Activated T-helper 9 cell treated with anti-CD3 and anti-CD28 coated beads, Interleukin-2, amount 50 U/mL, for 16 hours (primary cell): ENCODE measurements at places on chromosomes 12 and 14.

DNA sequence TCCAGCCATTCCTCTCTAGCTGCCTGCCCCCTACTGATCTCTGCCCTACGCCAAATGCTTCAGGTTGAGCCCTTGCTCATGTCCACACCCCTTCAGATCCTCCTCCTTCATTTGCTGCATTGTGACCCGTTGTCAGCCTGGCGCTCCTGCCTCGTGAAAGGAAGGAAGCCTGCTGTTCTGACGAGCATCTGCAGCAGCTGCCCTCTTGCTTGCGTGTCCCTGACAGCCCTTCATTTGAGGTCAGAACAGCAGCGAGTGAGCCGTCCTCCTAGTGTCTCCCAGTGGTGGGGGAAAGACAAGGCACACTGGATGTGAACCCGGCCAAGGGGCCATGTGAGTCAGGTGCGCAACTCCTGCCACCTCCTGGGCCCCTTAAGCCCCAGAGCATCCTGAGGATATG is 3.0 kb upstream of the PIANP start:
- no peak for DNase-seq

DNA sequence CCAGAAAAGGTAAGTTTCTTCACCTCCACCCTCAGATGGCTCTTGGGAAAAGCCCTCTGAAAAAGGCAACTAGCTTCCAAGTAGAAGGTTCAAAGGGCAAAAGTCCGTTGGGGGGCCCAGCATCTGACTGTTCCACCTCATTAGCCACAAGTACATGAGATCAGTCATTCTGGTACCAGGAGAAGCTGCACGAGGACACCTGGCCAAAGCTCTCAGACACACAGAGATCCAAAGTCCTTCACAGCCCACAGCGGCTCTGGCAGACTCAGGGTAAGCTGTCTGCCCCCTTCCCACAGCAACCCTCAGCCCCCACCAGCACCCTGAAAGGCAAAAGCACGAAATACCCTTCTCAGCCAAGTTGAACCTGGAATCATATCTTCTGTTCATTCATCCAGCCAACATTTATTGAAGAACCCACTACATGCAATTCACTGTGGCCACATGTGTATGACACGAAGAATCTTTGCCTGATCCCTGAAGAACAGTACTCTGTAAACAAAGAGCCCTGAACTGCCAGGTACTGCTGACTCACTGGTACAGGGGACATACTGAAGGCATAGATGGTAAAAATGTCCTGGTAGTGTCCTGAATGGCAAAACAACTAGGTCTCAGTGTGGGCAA is 19.0 kb downstream of the SLC7A7 start:
- DNase-seq, result no peak

GRCh38 chr12:6382982-6383381 is 980 bp upstream of the LTBR start:
- DNase-seq, result no peak

DNA sequence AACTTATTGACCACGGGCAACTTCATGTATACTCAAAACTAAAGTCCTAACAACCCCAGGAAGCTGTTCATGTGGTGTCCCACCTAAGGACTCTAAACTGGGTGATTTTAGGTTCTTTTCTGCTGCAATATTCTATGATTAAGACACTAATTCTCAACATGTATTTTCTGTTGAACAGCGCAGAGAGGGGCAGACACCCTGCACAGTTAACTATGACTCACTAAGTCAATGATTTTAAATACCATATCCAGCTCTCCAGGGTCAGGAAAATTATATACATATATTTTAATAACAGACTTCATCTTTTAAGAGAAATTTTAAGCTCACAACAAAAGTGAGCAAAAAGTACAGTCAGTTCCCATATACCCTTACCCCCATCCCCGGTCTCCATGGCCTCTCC is 85.0 kb downstream of the FOXN3 start:
- DNase-seq, result no peak

DNA sequence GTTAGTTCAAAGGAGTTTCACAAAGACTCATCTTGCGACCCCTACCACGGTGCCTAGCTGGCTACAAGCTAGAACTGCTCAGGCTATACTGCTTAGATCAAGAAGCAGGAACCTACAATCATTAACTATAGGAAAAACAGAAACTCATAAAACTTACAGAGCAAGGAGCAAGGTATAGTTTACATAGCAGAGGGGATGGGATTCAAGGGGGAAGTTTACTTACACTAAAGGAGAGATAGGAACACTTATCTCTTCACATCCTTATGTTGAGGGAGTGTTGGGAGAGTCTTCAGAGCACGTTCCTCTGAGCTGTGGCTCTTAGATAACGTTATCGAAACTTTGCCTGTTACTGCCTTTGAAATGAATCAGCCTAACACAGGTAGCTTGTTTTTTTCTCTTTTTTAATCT is 58.1 kb downstream of the FSCB start:
- no peak for DNase-seq

DNA sequence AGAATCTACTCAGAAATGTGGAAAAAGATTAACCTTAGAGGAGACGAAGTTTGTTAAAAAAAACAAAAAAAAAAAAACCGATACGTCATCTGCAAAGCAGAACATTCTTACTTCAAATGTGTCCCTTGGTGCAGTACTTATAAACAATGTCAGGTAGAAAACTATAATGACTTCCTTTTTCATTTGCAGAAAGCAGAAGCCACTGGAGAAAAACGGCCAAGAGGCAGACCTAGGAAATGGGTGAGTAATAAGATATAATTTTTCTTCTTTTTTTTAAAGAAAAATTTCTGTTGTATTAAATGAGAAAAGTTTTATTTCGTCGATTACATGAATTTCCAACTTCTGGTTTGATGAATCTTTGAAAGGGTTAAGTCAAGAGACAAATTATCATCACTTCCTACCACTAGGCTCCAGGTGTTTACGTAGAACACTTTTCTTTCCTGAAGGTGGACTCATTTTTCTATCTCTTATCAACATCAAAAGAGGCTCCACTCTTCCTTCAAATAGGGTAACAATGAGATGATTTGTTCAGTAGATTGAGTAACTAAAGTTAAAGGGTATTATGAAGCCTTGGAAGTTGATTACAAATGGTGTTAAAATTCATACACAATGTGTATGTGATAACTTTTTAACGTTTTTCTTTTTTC is 14.2 kb downstream of the HMGA2 start:
- DNase-seq, result no peak
